ENCODE measurements at places on chromosomes 5 and 9.
A peak's percentile ranks its signal among the peaks of the same experiment; 100 is the strongest.

DNA sequence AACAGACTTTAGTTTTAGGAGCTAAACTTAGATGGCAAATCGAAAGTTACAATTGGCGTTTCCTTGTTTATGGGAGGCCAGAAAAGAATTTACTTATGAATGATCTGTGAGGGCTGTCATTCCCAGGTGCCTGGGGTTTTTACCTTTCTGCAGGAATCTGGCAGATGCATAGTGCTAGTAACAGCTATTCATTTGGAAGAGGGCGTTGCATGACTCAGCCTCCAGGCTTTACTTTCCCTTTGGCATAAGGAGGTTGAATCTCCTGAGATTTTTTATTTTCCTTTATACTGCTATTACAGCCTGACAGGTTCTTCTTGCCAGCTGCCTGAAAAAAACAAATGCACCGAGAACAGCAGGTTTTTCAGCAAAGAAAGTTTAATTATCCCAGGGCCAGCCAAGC lies 30.0 kb downstream of the CARD6 start:
- no peak for DNase-seq

GRCh38 chr5:141001446-141001843 lies 35.2 kb downstream of the PCDHAC2 start:
- peak; percentile 58 for DNase-seq

DNA sequence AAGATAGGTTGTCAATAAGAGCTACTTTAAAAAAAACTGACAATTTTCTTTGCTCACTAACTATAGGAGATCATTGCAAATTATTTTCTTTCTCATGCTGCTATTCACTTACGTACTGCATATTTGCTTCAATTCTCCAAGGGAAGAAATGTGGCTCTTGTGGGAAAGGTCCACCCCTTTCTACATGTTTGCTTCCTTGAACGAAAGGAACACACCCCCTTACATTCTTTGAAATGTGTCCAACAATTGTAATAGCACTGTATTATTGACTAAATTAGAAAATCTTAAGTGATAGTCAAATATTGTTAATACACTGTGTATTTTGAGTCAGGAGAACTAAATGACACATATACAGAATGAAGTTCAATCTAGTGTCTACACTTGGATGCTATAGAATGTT lies 5.2 kb downstream of the MEF2C start:
- no peak for DNase-seq

DNA sequence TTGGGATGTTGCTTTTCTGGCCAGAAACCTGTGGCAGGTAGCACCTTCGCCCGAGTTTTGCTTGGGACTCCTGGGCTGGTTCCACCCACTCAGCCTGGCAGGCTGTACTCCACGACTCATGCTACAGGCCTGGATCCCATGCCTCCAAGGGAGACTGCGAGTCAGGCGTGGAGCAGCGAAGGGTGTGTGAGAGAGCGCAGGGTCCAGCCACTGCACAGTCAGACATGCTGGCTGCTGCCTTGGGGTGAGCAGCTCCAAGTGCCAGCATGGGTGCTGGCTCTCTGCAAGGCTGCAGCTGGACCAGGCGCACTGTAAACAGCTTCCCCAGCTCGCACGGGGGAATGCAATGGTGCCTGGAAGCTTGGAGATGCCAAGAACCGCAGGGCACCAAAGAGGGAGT lies 249.6 kb upstream of the EDIL3 start:
- no peak for DNase-seq

DNA sequence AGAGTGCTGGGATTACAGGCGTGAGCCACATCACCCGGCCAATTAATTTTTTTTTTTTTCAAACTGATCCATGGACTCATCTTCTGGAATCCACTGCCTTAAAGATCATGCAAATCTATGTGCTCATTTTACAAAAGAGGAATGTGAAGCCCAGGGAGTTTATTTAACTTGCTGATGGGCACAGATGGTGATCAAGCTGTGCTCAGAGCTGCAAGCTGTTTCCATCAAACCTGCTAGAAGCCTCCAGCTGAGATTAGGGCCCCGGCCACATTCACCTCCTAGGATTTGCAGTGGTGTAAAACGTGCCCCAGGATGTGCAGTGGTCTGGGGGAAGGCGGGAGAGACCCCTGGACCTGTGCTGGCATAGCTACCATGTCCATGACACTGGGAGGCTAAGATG lies 56.1 kb upstream of the TUT7 start:
- DNase-seq, result no peak

DNA sequence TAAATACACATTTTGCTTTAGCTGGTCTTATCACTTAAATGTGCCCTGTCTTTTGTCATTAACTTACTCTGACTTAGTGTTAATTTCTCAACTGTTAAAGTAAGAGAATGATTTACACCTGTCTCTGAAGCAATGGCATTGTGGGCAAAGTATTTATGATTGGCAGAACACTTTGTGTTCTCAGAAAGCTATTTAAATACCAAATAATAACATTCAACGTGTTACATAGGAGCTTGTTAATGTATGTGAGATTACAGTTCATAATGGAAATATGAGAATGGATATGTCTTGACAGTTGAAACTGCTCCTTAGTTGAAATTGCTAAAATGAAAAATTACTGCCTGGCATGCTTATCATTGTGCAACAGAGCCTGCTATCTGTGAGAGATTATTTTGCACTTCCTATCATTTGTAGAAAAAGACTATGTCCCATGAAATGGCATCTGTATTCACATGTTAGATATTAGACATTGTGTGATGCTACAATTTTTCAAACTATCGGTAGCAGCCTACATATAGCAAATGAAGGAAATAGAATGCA lies 46.1 kb downstream of the PRR16 start:
- DNase-seq, result no peak

DNA sequence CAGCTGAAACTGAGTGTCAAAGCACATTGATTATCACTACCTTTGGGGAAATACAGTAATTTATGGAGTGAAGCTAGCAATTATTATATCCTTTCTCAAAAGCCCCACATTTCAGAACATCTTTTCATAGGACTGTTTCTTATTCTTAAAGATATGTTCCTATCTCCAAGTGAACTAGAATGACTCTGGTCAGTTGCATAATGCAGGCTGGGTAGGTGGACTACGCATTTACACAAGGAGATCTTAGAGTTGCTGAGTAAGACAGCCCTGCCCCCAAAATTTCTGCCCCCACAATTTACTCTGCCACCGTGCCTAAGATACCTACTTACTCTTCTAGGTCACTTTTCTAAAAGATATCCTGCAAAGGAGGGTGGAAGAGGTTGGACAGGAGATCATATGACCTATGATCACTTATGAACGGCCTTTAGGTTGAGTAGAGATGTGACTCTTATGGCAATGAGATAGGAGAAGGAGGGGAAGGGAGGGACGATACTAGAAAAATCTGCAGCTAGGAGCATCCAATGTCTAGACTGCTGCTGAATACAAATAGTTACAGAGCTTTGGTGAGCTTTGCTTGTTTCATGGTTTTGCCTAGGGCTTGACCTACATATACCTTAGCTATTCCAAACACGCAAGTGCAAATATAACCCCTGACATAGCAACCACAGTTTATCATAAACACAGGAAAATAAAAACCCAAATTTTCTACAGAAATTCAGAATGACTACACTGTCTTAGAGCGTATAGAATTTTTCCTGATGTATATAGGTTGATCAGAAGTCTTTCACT lies 121.7 kb downstream of the GLIS3 start:
- no peak for DNase-seq

DNA sequence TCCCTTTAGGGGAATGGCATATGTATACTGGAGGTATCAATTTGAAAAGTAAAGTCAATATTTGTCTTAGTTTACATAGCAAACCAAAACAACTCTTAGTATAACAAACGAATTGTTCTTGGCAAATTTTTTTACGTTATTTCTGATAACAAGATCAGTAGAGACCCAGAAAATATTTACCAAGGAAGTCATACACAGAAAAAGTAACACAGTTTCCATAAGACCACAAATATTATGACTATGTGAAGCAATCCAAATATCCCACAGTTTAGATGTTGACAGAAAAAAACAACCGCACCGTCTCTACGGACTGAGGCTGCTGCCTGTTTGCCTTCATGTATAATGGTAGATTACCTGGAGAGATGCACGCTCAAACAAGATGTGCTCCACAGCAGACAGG lies 46.5 kb upstream of the DAPK1 start:
- DNase-seq, result no peak

DNA sequence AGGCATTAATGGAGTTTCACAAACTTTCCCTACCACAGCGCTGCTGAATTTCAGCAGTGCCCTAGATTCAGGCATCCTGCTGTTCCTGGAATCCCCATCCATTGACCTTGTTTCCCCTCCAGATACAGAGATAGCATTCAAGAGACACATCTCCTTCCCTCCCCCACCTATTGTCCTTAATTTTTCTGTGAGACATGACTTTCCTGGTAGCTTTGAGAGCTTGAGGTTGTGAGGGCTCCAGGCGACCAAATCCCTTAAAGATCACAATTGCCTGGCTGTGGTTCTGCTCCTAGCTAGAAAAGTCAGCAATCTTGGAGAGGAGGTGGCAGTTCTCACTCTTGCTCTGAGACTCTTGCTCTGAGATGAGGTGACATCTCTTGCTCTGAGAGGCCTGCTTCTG lies 48.0 kb downstream of the PRR16 start:
- no peak for DNase-seq

DNA sequence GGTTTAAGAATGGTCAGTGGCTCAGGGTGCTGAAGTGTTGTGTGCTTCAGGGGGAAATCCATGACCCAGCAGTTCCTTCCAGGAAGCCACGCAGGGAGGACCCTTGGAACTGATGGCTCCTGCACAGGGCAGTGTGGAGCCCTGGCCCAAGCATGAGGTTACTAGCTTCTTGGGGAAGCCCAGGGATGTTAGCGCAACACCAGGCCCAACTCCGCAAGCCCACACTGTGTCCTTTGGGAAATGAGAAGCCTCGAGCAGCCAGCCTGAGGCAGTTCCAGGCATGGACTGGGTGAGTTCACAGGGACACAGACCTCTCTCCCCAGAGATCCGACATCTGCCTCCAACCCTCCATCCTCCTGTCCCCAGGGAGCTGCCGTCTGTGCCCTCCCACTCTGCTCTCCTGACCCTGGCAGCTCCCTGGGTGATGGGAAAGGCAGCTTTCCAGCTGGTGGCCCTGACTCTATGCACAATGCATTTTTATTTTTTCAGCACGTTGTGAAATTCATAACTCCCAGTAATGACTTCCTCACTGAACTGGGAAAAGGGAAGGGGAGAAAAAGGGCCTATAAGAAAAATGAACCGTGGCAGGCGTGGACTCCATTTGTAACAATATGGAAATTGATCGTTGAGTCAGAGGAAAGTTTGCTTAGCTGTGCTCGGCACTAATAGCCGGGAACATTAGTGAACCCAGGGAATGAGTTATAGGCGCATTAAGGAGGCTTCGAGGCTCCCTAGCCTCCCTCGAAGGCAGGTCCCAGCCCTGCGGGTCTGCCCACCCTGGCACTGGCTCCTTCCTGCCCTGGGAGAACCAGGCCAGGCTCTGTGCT lies 34.1 kb downstream of the LMX1B start:
- no peak for DNase-seq

DNA sequence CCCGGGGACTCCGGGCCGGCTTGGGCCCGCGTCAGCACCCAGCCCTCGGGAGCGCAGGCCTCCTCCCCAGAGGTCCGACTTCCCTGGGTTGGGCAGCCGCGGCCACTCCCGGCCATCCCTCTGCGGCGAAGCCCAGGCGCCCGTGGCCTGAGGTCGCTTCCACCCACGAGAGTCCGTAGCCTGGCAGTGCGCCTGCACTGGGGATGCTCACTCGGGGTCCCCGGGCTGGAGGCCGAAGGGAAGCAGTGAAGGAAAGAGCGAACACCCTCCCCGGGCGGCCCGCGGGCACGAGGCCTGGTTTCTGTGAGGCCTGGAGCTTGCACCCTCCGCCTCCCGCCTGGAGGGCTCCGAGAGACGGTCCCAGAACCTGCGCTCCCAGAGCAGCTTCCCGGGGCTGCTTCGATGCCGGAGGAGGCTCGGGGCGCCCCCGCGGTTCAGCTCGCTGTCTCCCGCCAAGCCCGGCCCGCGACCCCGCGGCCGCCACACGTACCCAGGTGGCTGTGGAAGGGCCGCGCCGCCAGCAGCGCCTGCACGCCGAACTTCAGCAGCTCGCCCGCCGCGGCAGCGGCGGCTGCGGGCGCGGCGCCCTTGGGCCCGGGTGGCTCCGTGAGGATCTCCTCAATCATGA lies 607 bp downstream of the BARX1 start:
- no peak for DNase-seq

DNA sequence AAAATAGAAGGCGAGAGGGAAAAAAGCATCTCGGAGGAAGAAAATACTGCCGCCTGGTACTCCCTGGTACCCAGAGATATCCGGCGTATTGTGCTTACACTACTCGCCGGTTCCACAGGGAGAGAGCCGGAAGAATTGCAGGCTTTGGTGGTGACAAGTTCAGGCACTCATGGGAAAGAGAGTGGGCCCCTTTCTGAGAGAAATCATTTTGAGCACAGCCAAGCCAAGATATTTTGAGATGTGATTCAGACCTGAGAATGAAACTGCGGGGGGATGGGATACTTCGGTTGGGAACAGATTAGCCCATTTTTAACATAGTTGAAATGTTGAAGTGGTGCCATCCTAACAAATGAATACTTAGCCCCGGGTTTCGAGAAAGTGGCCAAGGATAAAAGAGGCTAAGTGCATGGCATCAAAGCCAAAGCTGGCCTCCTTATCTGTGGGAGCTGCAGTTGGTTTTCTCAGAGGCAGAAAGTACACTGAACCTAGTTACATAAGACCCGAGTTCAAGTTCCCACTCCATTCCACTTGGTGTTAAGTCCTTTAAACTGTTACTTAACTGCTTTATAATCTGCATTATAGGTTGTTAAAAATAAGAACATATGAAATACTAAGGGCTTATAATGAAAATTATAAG lies 62.7 kb downstream of the SLC1A3 start:
- no peak for DNase-seq

DNA sequence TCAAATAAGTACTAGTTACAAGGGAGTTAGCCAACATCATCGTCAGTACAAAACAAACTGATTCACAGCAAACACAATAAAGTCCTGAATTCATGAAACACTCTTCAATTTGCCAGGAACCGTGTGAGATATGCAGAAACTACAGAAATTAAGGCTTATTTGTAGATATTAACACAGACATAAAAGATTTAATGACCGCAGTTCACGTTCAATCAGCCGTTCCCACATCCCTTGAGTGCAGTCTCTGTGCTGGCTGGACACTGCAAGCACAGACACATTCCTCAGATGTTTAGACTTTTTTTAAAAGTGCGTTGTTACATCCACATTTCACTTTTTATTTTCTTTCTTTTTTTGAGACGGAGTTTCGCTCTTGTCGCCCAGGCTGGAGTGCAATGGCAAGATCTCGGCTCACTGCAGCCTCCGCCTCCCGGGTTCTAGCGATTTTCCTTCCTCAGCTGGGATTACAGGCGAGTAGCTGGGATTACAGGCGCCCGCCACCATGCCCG lies 566 bp upstream of the CEP78 start:
- no peak for DNase-seq
